ENCODE measurements at places on chromosomes 3 and 15.

- no peak for DNase-seq
Observed at GRCh38 chr15:58604455-58604923, 145.0 kb downstream of the ADAM10 start.

GRCh38 chr3:62607287-62608029 lies 234.1 kb upstream of the FEZF2 start:
- DNase-seq: no peak

- DNase-seq: no peak
Observed at GRCh38 chr3:52240059-52240885, 1.3 kb upstream of the TWF2 start.

GRCh38 chr15:58279106-58279505 lies 140.9 kb downstream of the AQP9 start:
- DNase-seq: no peak

DNA sequence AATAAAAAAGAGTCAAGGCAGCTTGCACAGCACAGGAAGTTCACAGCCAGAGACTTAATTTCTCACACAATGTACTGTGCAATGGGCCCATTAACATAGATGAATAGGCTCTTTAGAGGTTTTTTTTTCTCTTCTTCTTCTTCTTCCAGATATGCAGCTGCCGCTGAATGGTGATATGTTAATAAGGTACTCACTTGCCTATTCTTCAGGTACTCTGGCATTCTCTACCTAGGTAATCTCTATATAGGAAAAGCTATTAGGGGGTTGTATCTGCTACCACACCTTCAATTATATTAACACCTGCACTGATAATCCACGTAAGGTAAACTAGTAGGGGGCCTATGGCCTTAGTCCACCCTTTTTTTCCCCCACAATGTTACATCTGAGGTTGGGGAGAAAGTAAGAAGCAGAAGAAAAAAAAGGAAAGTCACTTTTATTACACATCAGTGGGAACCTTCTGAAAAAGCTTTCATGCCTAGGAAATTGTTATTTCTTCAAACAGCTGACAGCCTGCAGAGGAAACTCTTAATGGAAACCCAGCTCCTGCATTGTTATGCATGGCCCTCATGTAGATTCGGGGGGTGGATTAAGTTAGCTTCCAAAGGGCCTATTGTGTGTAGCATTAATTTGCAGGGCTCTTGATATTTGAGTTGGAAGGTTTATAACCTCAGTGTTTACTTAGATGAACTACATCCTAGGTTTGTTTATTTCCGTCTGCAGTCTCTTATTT lies 525.5 kb downstream of the ZIC1 start:
- no peak for DNase-seq

GRCh38 chr15:90598031-90598577 lies 68.4 kb downstream of the CRTC3 start:
- DNase-seq: no peak

DNA sequence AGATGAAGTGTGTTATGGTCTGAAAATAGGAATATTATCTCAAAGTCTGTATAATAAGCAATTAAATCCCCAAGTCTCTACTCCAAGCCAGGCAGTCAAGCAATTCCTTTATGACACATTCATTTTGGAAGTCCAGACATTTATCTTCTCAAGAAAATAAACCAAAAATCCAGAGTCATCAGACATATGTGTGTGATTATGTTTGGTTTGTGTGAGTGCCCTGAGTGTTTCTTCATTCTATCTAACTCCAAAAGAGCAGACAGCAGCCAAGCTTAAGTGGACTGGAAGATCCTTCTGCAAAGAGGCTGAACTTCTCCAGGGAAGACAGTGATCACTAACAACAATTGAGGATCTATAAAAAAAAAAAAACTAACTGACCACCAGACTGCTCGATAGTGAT lies 239.8 kb downstream of the STAG1 start:
- DNase-seq: no peak

DNA sequence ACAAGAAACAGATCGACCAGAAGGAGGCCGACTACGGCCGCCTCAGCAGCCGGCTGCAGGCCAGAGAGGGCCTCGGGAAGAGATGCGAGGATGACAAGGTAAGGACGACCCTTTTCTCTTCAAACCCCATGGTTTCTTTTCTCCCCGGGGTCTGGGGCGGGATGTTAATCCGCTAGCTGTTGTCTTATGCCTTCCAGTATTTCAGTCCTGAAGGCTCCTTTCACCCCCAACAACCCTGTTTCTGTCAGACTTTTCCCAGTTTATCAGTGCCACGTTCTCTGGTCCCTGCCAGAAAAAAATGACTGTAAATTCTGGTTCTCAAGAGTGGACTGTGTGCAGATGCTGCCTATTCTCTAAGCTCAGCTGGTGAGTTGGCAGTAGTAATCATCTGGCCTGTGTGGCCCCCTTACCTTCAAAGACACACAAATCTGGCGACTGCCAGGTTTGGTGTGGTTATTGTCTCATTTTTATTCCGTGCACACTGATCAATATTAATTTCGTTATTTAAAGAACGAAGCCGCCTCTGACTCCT lies 806 bp downstream of the GOLM2 start:
- DNase-seq: no peak

DNA sequence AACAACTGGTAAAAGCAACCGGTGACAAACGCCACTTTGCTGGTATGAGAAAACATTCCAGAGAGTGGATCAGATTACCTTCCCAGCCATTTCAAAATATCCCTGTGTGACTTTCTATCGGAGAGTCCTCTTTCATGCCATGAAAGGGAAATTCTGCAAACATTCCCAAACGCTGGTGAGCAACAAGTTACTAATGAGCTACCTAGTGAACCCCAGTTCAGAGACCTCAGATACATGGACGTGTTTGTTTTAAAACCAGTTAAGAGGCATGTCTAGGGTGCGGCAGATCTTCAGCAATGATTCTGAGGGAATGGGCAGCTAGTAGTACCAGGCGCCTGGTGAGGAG lies 418.2 kb upstream of the NR2F2 start:
- DNase-seq: no peak

DNA sequence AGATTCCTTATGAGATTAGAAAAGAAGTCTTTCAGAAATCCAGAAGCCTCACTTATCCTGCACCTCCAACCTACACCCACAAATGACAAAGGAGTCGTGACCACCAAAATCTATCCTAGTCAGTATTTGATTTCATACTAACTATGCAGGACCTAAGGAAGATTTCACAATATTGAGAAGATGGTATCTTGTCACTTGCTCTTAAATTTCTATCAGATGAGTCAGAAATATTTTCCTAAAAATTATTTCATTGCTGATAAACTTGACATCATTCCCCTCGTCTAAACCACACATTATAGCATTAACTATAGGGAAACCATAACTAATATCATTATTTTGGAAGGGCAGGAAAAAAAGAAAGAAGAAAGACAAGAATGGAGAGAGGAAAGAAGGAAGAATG lies 138.0 kb upstream of the THBS1 start:
- DNase-seq: no peak

DNA sequence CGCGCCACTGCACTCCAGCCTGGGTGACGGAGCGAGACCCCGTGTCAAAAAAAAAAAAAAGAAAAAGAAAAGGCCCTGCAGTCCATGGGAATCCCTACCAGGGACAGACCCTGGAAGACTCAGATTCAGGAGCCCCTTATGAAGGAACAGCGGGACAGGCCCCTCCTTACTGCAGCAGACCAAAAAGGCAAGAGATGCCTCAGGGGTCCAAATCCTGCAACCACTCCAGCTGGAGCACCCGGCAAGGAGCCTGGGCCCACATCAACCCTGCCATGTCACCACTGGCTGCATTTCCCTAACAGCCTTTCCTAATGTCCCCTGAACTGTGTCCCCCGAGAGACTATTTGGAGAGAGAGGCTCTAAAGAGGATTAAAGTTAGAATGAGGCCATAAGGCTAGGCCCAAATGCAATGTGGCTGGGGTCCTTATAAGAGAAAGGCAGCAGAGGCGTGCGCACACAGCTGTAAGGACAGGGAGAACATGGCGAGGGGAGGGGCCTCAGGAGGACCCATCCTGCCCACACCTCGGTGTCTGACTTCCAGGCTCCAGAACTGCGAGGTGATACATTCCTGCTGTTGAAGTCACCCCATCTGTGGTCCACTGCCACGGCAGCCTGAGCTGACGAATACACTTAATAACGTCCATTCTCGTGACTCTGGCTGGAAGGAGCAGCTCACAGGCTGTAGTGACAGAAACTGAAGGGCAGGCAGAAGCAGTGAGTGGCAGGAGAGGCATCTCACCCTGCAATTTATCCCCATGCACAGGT lies 78.1 kb downstream of the ATP10A start:
- DNase-seq: no peak

DNA sequence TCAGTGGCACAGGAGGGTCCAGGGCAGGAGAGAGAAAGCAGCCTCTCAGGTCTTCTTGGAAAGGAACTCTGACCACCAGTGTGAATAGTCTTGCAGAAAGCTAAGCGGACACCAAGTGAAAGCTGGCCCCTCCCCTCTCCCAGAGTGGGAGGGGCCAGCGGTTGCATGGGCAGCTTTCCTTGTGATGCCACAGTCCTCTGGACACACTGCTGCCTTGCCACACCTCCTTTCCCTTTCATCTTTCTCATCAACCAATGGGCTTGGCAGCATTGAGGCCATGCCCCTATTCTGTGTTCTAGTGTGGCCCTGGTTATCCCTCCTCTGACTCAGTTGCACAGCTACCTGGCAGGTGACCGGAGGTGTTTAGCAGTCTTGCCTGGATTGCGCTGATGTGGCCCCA lies 49.7 kb upstream of the GOLGA6B start:
- no peak for DNase-seq

DNA sequence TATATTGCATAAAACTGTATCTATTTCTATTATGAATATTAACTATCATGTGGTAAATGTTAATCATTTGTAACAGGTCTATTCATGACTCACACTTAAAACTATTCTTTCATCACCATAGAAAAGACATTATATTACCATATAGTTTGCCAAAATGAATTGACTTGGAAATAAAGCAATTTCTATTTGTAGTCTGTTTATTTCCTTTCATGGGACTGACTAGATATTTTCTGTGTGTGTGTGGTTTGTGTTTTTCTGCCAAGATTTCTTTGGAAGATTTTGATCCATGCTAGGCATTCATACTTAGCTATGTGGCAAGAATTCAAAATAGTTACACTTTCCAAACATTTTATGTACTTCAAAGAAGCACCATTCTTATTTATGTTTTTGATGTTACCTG lies 522.5 kb upstream of the AGTR1 start:
- no peak for DNase-seq

DNA sequence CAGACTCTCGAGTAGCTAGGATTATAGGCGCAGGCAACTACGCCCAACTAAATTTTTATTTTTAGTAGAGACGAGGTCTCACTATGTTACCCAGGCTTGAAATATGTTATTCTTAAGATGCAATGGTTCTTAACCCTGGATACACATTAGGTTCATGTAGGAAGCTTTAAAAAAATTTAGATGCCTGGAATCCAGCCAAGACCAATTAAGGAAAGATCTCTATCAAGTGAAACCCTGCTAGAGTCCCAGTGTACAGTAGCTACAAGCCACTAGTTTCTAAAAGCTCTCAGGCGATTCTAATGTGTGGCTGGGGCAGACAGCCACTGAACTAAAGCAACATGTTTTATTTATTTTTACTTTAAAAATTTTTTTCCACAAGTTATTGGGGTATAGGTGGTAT lies 33.2 kb downstream of the TRIM69 start:
- no peak for DNase-seq

- DNase-seq: no peak
Observed at GRCh38 chr3:27758083-27758482, 36.0 kb upstream of the EOMES start.

- DNase-seq: no peak
Observed at GRCh38 chr15:46848704-46849103, 868.6 kb upstream of the SEMA6D start.

DNA sequence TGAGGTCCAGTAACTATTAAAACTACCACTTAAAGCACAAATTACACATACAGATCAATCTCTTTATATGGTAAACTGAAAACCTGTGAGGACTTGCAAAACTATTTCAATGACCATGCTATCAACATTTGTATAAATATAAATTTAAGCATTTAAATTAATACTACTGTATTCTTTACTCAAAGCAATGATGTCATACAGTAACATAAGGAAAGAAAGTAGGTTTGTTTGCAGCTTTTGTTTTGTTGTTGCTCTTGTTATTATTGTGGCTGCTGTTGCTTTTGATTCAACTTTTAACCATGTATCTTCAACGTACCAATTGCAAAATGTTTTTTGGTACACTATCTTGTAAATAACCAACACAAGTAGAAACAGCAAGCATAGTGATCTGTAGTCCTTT lies 22.0 kb downstream of the CBLB start:
- DNase-seq: no peak

- DNase-seq: no peak
Observed at GRCh38 chr3:124395584-124396338, 334.5 kb upstream of the UMPS start.

DNA sequence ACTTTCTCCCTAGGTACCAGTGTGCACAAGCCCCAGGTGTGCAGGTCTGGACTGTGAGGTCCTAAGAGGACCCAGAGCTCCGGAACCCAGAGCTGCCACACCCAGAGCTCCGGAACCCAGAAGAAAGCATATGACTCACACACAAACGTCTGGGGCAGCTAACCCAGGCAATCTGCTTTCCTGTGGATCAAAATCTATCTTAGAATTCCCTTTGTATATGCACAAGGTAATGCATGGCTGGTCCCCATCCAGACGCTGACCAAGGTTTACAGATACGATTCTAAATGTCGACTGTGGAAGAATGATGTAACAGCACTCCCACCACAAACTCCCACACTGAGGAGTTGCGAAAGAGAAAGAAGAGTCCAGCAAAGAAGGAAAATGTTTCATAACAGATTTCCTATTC lies 15.7 kb downstream of the KCNMB2 start:
- no peak for DNase-seq

GRCh38 chr15:77446840-77447390 lies 26.2 kb downstream of the HMG20A start:
- no peak for DNase-seq

DNA sequence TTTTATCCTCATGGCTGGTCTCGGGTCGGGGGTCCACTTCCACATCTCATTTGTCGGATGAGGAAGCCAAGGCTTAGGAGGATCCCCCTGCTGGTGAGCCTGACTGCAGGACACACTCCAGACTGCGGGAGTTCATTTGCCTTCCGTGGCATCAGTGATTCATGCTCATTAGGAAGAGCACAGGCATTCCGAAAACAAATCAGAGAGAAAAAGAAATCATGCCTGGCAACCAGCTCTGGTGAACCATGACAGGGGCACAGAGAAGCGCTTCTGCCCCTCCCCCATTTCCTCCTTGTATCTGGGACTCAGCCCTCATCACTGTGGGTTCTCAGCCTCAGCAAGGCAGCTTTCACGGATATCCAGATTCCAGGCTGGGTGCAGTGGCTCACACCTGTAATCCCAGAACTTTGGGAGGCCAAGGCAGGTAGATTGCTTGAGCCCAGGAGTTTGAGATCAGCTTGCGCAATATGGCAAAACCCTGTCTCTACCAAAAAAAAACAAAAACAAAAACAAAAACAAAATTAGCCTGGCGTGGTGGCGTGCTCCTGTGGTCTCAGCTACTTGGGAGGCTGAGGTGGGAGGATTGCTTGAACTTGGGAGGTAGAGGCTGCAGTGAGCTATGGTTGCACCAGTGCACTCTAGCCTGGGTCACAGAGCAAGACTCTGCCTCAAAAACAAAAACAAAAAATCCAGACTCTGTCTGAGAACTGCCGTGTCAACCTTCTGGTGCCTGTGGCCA lies 28.4 kb downstream of the IRAK2 start:
- DNase-seq: no peak

- no peak for DNase-seq
Observed at GRCh38 chr15:93900476-93901400, 330.6 kb upstream of the MCTP2 start.

- no peak for DNase-seq
Observed at GRCh38 chr3:153545471-153545870, 383.4 kb downstream of the RAP2B start.

- DNase-seq: no peak
Observed at GRCh38 chr3:94159062-94159828, 96.4 kb downstream of the NSUN3 start.

Measured in stimulated activated CD8-positive, alpha-beta memory T cell treated with anti-CD3 and anti-CD28 coated beads, Interleukin-2, amount 100 ng/mL, for 1 hour (primary cell).